SIG-M5 (cell line): ENCODE measurements at places on chromosomes 12 and 14.

GRCh38 chr12:110180591-110181005 is 56.4 kb downstream of the IFT81 start:
- no peak for DNase-seq

- DNase-seq: no peak
These were observed 147.8 kb upstream of the KRR1 start for GRCh38 chr12:75658901-75659823.

GRCh38 chr12:90683871-90684270 is 271.1 kb downstream of the CCER1 start:
- DNase-seq: no peak

GRCh38 chr12:127496255-127496654 is 770.7 kb upstream of the TMEM132C start:
- DNase-seq: no peak

- DNase-seq: no peak
These were observed 4.7 kb upstream of the RHOF start for GRCh38 chr12:121797937-121798786.

- no peak for DNase-seq
These were observed 332.3 kb downstream of the TMEM121 start for GRCh38 chr14:105858676-105859025.

DNA sequence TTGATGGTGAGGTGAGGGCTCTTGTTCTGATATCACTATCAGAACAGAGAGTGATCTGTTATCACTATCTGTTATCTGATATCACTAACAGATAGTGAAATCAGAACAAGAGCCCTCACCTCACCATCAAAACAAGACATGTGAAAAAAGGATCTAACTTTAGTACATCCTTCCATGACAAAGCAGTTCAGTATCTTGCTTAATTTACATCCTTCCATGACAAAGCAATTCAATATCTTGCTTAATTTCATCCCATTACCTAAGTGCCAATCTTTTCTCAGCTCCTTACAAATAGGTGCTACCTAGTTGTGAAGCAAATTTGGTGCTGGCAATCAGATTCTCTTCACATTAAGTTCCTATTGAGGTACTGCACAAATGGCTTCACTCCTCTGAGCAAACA is 1865.6 kb upstream of the FLRT2 start:
- no peak for DNase-seq

GRCh38 chr14:87111741-87112140 is 881.2 kb downstream of the GALC start:
- DNase-seq: no peak

DNA sequence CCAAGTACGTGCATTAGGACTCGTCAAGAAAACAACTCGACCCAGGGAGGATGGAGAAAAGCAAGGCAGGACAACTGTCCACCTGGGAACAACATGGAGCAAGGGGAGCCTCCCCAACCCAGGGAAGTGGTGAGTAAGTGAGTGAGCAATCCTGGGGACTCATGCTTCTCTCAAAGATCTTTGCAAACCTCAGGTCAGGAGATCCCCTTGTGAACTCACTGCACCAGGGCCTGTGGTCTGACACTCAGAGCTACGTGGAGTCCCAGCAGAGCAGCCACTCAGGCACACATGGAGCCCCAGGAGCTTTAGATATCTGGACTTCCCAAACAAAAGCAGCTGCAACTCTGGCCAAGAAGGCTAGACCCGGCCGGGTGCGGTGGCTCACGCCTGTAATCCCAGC is 12.2 kb upstream of the OR5AU1 start:
- no peak for DNase-seq

- no peak for DNase-seq
These were observed 1.2 kb upstream of the IRAK3 start for GRCh38 chr12:66187821-66188220.

DNA sequence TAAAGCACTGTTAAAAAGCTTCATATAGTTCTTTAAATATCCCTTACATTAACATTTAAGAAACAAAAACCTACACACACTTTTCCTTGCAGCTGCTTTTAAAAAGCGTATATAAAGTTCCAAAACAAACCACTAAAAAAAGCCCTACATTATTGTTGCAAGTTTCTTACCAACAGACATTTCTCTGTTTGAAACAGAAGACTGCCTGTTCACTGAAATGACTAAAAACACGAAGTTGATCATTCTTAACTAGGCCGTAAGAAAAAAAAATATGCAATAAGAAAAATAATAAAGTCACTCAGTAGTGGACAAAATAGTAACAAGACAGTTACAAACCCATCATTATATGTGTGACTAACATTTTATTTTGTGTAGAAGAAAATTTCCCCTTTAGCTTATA is 37.3 kb downstream of the KIF21A start:
- DNase-seq: no peak

DNA sequence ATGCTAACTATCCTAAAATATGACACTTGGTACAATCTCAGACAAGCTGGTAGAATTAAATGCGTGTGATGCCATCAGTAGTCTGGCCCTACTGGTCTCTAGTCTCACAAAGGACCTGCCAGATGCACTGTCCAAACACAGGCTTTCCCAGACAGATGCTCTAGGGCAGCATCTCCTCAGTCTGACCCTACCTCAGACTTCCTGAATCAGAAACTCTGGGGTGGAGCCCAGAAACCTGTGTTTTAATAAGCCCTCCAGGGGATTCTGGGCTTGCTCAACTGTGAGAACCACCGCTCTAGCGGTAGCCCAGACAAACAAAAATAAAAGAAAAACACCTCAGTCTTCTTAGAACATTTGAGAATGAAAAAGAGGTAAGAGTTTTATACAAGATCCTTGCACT is 48.0 kb downstream of the BDKRB1 start:
- DNase-seq: no peak

- DNase-seq: no peak
These were observed 36.5 kb downstream of the SSPN start for GRCh38 chr12:26231921-26232320.

GRCh38 chr12:27309293-27309994 is 23.2 kb upstream of the BMAL2 start:
- DNase-seq: no peak

- no peak for DNase-seq
These were observed 25.6 kb upstream of the UBC start for GRCh38 chr12:124940143-124940392.

DNA sequence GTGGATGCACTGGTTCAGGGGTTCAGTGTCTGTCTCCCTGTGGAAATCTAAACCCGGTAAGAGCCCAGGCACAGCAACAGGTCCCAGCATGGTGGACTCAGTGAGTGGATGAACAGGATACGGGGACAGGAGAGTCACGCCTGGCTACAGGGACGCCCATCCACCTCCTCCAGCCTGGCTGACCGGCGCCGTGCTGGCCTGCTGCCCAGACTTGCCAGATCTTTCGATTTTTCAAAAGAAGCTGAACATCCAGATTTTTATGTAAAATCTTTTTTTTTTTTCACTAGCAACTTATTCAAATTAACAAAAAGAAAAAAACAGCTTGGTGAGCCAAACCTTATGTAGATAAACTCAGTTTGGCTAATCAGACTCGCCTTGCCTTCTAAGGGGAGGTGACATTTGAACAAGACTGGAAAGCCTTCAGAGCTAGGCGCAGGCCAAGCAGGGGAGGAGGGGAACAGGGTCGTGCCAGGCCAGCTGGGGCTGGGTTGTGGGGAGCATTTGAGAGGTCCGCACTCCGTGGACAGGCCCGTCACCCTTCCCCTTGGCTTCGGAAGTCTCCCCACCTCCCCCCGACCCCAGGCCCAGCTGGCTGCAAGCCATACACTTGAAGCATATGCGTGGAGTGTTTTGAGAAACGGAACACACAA is 87.8 kb upstream of the NCOR2 start:
- no peak for DNase-seq

DNA sequence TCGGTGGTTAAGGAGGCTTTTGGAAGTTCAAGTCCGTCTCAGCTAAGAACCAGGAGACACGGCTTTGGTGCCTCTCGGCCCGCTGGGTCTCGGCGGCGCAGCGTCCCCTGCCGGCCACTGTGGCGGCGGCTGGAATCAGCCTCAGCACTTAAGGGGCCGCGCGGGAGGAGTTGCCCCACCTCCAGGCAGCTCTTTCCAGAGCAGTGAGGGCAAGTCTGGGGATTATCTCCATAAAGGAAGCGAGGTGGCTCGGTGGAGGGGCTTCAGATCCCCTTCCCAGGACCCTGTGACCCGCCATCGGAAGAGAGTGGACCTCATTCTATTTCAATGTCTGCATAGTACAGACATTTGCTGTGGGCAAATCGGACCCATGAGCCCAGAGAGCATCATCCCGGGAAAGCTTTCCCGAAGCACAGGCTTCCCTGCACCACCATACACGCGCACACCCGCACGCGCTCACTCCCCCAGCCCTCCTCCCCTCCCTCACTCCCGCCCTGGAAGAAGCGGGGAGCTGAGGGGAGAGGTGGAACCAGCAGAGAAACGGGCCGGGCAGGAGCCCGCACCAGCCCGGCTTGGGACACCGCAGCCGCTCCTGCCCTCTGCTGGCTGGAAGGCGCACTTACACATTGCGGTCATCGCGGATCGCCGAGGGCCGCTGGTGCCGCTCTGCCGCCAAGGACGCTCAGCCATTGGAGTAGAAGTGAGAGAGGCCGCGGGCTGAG is 15.9 kb downstream of the RNASE2 start:
- peak; percentile 7 for DNase-seq

DNA sequence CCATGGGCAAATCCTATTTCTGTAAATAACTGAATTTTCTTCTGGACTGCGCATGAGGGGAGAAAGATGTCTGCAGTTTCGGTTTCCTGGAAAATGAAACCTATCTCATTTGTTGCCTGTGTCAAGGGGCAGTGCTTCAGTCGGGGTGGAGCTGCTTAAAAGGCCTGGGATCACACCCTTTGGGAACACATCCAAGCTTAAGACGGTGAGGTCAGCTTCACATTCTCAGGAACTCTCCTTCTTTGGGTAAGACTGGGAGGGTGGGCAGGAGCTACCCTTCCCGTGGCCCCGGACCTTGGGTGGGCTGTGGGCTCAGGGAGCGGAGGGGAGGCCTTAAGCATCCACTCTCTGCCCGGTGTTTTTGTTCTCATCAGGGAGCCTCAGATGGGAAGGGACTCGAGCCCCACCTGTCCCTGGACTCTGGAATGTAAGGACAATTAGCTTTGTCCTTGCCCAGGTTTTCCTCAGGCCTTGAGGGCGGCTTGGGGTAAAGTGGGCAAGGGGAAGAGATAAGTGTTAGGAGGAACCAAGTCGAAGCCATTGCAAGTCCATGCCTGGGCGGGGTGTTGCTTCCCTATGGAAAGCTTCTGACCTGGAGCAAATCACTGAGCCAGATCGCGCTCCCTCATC is at the start of gene IFI27:
Gene IFI27, plus strand, starts transcription at position 185 of the 630 bp plus-strand sequence.
- no peak for DNase-seq

GRCh38 chr12:92863251-92863650 is 65.8 kb downstream of the EEA1 start:
- no peak for DNase-seq

DNA sequence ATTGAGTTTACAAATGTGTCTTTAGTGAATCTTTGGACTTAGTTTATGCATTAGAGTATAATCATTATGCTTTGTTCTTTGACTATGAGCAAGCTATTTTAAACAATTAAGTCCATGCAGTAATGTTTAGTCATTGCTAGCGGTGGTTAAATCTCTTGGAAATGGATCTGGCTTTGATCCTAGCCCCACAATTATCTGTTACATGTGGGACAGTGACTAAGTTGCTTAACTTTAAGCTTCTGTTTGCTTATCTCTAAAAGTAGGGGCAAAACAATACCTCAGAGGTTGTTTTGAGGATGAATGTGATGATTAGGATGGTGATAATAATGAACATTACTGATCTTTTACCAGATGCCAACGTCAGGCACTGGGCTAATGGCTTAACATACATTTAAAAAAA is 124.2 kb downstream of the NPAS3 start:
- DNase-seq: no peak

- DNase-seq: no peak
These were observed 15.8 kb downstream of the KRT71 start for GRCh38 chr12:52537101-52537500.

DNA sequence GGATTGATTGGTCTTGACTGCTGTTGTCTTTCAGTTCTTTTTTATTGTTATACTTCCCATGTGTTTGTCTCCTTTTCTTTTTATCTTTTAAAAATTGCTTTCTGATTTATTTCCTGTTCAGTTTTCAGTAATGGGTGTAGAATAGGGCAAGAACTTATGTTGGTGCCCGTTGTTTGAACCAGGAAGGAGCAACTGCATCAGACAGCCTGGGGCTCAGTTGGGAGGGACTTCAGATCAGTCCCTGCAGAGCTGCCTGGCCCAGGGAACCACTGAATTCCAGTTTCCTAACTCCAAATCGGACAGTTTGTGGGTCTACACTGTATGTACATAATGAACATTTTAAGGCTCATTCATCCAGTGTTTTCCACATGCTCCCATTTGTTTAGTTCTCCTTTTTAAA is 64.9 kb downstream of the FBXO34 start:
- no peak for DNase-seq

DNA sequence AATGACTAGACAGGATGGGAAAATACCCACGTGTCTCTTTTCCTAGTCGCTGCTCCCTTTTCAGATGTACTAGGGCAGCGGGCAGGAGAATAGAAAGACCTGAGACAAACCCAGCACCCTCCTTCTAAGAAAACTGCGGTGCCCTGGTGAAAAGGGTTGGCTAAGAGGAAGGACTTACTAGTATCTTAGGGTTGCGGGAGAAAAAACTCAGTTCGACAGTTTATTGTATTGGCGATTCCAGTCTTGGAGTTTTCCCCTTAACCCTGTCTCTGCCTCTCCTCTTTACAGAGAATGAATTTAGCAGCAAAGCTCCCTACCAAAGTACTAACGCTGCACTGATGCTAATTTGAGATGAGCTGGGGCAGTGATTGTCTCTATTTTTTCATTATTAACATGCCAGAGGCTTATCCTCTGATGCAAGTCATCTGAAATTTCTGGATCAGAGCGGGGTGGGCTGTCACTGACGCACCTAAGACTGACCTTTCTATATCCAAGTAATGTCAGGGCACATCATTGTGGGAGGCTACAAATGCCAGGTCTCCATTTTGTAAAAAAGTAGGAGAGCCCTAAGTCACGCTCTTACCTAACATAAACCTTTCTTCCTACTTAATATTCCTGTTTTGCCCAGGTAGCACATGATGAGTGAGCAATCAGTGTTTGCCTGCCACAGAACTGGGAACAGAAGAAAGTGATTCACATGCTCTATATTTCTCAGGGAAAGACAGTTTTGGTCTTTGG is 916 bp upstream of the PAWR start:
- no peak for DNase-seq

GRCh38 chr12:6685814-6686213 is 3.4 kb downstream of the ZNF384 start:
- no peak for DNase-seq

DNA sequence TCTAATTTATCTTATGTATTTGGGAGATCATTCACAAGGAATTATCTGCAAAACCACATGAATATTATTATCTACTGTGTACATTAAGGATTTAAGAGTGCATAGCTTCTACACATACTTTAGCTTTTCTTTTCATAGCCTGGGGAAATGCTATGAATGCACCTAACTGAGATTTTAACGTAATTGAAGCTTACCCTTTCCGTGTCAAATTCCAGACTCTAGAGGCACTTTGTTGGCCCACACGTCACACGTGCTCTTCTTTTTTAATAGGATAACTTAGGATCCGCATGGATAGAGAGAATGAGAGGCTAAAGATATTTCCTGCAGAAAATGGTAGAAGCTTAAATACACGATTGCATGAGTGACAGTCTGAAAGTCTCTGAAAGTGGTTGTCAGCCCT is 481.1 kb downstream of the PCNX1 start:
- DNase-seq: no peak
